ENCODE measurements at places on chromosomes 1 and 21.

DNA sequence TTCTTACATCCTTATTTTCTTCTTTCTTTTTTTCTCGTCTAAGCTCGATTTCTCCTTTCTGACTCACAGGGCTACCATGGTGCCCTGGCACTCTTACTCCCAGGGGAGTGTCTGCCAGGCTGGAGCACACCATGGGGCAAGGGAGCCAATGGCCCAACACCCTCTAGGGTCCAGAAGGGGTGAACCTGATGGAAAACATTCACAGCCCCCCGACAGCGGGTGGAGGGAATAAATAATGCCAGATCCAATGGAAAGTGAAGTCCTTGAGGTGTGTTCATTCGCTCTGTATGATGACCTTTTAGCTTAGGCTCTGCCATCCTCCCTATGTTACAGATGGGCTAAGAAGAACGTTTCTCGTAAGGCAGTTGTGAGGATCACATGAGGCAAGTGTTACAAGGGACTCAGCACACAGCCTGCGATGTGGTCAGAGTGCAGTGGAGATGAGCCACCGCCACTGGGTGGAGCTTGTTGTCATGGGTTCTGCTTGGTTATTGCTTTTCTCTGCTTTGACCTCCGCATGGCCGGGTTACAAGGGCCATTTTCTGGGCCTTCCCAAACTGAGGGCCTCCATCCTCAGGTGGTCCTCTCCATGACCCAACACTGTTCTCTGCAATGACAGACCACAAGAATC, 3.5 kb upstream of the FCMR start:
- DNase-seq, result no peak

DNA sequence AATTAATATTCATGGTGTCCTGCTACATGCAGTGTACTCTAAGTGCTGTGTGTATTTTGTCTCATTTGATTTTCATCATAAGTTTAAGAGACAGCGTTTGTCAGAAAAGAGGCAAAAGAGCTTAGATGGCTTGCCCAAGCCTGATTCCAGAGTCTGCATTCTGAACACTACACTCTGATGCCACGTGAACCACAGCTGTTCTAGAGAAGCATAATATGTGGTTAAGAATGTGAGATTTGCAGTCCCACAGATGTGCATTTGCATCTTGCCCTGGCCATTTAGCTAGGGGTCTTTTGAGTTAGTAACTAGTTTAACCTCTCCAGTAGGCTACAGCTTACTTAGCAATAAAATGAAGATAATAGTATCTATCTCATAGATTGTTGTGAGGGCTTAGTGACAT, 9.2 kb upstream of the GADD45A start:
- peak; percentile 32 for DNase-seq

DNA sequence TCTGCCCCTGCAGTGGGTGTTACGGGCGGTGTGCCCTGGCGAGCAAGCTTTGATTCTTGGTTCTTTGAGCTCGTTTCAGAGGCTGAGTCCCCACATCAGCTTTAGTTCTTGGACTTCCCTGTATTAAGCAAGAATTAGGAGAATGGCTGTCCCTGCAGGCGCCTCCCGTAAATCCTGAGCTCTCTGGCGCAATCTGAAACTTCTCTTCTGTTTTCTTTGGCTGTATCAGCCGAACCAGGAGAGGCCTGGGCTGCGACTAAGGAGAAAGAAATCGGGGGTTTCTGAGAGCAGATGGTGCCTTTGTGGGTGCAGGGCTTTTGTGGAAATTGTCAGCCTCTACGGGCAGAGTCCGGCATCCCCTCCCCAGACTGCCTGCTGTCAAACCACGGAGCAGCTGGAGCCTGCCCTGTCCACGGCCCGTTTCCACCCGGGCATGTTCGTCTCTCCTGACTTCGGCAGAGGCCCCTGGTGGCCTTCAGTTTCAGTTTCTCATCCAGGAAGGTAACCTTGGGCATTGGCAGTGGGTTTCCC, 17.9 kb downstream of the CSTB start:
- peak; percentile 16 for DNase-seq

- no peak for DNase-seq
Observed at GRCh38 chr1:174768516-174768915, 231.2 kb upstream of the CACYBP start.

DNA sequence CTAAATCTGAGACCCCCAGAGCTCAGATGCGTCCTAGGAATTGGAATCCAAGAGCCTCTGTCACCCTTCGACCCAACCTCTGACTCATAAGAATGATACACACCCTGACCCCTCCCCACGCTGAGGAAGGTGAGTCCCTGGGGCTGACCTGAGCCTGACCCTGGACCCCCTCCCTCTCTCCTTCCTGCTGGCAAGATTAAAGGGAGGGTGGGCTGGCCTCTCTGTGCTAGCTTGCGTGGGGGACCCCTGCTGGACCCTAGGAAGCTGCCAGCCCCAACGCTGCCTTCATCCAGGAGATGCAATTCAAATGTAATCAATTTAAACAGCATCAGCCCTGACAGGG, 627 bp downstream of the PLEKHA6 start:
- DNase-seq, result no peak

DNA sequence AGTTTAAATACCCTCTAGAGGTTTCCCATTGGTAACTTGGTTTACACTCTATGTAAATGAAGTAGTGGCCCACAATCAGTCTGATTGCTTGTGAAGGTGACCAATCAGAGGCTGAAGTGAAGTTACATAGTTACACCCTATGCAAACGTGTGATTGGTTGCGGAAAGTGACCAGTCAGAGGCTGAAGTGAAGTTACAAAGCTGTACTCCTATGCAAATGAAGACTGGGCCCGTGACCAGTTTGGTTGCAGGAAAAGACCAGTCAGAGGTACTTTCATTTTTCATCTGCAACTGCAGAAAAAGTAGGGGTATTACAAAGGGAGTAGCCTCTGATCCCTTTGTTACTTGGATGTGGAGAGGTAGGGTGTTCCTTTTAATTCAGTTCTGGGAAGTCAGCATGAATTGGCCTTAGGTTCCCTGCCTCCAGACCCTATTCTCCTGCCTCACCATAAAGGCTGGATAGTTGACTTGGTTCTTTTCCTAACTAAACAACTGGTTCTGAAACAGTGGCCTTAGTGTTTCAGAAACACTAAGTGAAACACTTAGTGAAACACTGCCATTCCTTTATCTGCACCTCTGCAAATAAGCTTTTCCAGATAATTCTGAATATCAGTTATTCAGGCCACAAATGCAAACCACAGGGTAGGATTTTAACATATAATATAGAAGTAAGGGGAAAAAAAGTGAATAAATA, 39.3 kb downstream of the MAGI3 start:
- DNase-seq, result no peak

GRCh38 chr1:51285055-51285454, 45.3 kb downstream of the TTC39A start:
- DNase-seq, result no peak

GRCh38 chr1:172083191-172083590, 241.9 kb downstream of the DNM3 start:
- peak; percentile 57 for DNase-seq

GRCh38 chr21:24025101-24025500, 1582.2 kb downstream of the MRPL39 start:
- DNase-seq, result peak; percentile 9

DNA sequence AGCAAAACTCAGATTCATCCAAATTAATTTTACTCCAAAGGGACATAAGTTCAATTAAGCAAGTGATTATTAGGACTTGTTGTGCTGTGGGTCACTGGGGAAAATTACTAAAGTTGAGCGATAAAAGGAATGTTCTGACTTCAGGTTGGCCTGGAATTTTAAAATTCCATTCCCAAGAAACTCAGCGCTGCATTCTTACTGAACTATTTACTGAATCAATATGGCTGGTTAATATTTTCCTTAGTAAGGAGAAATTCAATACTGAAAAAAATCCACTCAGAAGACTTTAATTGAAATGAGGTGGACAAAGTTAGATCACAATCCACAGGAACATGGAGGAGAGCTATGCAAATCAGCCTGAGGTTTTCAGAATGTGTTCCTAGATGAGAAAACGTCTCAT, 578.9 kb upstream of the NR5A2 start:
- no peak for DNase-seq

DNA sequence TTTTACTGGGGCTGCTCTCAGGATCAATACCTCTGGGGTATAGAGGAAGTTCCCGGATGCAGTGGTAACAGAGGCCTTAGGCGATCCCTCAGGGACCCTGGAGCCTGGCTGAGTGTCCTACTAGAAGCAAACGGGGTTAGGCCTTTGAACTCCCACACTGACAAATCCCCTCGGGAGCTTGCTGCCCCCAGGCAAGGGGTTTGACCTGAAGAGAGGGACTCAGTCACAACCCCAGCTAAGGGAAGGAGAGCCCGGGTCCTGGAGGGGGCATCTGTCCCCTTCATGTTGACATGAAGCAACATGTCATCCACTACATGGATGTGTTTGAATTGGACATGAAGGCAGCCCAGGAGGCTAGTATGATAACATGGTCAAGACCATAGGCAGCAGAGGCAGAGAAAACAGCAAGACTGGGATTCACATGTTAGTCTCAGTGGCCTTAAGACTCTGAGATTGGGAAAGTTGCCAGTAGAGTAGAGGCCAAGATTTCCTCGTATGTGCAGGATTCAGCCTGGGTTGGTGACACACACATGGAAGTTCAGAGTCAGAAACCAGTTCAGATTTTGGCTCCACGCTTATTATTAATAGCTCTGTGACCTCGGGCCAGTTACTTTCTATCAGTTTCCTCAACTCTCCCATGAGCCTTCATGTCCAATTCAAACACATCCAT, 101.5 kb downstream of the KCNN3 start:
- DNase-seq, result no peak

DNA sequence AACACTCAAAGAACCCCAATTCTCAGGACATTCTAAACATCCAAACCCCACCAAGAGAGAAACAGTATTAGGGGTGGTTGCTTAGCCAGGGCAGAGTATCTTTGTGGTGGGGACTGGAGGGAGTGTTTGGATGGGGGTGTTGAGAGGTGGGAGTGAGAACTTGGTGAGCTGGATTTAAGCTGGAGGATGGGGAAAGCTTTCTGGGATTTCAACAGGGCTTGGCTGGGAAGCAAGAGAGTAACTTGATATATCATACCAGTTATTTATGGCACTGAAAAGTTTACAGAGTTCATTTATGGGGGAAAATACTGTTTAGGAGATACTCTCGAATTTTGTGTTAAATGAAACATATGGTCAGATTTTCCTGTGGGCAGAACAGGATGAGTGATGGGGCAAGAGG, 6.8 kb upstream of the CNIH3 start:
- DNase-seq, result no peak

GRCh38 chr1:115790846-115791245, 22.3 kb upstream of the CASQ2 start:
- DNase-seq, result no peak

- peak; percentile 33 for DNase-seq
Observed at GRCh38 chr21:34715985-34716596, 47.3 kb downstream of the CLIC6 start.

- no peak for DNase-seq
Observed at GRCh38 chr1:194830387-194830786, 1644.0 kb upstream of the B3GALT2 start.

- peak; percentile 87 for DNase-seq
Observed at GRCh38 chr1:202576816-202577215, 133.4 kb downstream of the SYT2 start.

- no peak for DNase-seq
Observed at GRCh38 chr1:231518485-231519034, 9.9 kb upstream of the TSNAX start.

DNA sequence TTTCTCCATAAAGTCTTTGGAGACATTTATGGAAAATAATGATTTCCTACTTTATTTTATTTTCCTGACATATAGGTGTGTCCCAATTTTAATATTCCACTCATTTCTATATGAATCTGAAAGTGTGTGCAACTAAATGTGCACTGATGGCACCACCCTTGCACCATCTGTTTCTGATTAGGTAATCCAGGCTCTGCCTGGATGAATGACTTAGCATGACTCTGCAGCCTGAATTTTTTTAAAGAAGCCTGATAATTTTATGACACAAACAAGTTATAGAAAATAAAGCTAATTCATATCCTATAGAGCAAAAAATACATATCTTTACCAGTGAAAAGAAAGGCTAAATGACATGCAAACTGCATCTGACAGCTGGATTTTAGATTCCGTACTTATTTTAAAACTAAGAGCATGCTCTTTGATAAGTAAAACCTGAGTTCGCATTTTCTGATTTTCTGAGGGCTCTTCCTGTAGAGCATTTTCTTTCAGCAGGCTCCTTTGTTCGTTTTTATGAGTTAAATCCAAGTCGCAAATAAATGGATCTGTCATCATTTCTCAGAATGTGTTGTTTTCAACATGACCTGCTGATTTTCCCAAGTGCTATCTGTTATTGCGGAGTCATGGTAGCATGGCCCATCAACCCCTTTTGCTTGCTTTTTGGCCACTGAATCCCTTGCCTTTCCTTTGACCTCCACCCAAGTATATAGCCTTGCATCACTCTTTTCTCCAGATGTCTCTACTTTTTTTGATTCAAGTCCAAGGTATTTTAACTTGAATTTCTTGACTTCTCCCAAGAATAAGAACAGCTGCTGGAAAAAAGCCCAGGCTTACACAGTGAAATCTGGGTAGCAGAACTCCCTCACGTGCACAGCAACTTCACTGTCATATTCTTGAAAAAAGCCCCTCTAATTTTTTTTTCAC, 52.8 kb upstream of the LYPLAL1 start:
- DNase-seq, result peak; percentile 75

DNA sequence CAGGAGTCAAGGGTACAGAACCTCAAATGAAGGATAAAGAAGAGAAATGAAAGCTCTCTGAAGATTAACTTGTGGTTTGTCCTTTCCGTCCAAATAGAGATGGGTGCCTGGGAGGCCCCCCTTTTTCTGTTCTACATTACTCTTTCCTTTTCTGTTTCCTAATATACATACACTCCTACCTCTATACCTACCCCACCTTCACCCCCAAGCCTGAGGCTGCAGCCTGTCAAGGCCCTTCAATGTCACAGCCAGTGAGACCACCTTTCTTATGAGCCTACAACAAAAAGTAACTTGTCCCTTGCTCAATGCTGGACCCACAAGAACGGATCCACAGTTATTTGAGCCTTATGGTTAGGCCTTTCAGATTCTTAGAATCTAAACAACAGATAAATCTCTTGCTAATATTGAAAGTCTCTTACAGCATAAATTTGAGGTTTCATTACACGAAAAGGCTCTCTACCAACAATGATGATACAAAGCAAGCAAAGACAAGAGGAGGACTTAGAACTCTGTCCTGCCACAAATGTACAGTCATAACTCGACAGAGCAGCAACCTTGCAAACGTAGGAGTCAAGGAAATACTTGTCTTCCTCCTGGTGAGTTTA, 4.1 kb upstream of the TRAF3IP3 start:
- DNase-seq, result no peak

- no peak for DNase-seq
Observed at GRCh38 chr1:188402986-188403385, 1574.2 kb downstream of the PLA2G4A start.

All from fibroblast of skin of back (primary cell).